MV-4-11 (cell line): ENCODE measurements at places on chromosomes 6 and 20.

GRCh38 chr6:109456710-109457561 lies 1.4 kb upstream of the MICAL1 start:
- DNase-seq = no peak

DNA sequence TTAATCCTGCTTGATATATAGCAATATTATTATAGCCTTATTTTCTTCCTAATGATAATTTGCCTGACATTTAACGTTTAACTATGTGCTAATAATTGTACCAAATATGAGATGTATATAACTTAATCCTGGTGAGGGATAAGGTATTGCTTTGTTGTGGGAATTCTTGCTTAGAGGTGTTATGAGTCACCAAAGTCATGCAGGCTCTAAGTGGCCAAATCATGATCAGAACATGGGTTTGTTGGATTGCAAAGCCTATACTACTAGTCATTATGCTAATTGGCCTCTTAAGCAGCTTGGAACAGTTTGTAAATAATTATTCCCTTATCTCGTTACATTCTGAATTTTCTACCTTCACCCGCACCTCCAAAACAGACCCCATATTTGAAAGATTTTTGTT lies 21.9 kb upstream of the C6orf141 start:
- no peak for DNase-seq

DNA sequence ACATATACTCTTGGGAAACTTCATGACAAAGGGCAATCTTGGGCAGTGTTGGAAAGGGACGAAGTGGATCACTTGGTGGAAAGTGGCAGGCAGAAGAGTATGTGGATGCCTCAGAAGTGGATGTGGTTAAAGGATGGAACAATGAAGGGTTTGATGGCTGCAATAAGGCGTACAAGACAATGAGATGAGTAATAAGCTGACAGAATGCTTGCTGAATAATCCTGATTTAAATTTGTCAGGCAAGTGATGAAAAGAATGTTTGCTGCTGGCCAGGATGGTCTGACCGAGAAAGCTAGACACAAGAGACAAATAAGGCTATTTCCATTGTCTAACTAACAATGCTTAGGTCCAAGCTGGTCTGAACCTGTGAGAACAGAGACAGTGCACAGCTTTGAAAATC lies 61.6 kb upstream of the CEP85L start:
- DNase-seq = no peak

- no peak for DNase-seq
These were observed 58.2 kb downstream of the BMP7 start for GRCh38 chr20:57208198-57208597.

- no peak for DNase-seq
These were observed 49.9 kb downstream of the PTPN1 start for GRCh38 chr20:50559856-50560638.

DNA sequence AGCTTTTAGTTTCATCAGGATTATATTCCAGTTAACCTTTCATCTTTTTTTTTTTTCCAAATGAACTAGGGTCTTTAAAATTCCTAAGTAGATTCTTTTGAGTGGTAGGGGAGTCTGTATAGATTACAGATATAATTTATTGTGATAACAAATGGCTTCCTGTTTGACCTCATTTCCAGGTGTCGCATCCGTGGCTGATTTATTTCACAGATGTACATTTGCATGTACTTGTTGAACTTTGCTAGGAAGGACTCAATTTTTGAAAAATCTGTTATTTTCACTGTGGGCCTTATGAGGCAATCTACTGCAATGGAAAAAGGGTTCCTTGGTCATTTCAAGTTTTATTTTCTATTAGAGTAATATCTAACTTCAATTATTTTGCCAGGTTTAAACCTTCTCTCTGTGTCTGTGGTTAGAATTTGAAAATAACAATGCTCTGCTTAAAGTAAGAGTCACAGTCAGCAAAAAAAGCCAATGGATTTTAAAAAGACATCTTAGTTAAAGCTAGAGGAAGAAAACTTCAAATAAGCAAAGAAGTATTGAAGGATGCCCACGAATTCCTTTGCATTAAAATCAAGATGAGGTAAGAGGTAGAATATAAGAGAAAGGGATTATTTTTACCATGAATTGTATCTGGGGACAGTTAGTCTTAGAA lies 57.9 kb downstream of the SAMD5 start:
- no peak for DNase-seq

DNA sequence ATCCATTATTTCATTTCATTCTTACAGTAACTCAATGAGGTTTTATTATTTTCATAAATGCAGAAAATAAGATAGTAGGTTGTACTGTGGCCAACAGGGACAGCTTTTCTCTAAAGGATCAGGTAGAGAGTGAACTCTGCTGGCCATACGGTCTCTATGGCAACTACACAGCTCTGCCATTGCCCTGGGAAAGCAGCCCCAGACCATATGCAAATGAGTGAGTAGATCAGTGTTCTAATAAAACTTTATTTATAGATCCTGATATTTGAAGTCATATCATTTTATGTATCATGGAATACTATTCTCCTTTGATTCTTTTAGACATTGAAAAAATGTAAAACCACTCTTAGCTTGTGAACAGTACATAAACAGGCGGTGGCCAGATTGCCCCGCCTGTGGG lies 192.5 kb upstream of the RREB1 start:
- peak; percentile 44 for DNase-seq

DNA sequence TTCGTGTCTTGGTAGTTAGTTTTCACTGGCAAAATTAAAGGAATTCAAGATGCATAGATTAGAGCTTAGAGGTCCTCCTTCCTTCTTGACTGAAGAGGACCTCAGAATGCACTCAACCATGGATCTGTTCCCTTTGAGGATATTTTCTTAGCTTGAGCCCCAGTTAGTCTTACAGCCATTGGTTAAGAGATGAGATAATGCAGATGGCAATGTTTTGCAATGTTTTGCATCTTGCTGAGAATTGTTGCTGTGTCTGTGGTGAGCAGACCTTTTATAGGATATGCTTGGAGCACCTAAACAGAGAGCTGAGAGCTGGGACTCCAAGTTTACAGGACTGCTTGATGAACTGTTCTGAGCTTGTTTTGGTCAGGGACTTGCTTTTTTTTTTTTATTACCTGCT lies 107.5 kb downstream of the TMEM170B start:
- DNase-seq = peak; percentile 3
